EL (cell line): ENCODE measurements at places on chromosomes 11 and 22.

- peak; percentile 55 for DNase-seq
Measured at GRCh38 chr22:47092896-47093311, 330.5 kb downstream of the TBC1D22A start.

- DNase-seq, result peak; percentile 27
Measured at GRCh38 chr22:26172389-26172990, 3.2 kb downstream of the SEZ6L start.

GRCh38 chr22:46373921-46374662, 38.6 kb downstream of the TRMU start:
- no peak for DNase-seq

GRCh38 chr11:95296165-95296564, 65.2 kb upstream of the SESN3 start:
- DNase-seq, result no peak

DNA sequence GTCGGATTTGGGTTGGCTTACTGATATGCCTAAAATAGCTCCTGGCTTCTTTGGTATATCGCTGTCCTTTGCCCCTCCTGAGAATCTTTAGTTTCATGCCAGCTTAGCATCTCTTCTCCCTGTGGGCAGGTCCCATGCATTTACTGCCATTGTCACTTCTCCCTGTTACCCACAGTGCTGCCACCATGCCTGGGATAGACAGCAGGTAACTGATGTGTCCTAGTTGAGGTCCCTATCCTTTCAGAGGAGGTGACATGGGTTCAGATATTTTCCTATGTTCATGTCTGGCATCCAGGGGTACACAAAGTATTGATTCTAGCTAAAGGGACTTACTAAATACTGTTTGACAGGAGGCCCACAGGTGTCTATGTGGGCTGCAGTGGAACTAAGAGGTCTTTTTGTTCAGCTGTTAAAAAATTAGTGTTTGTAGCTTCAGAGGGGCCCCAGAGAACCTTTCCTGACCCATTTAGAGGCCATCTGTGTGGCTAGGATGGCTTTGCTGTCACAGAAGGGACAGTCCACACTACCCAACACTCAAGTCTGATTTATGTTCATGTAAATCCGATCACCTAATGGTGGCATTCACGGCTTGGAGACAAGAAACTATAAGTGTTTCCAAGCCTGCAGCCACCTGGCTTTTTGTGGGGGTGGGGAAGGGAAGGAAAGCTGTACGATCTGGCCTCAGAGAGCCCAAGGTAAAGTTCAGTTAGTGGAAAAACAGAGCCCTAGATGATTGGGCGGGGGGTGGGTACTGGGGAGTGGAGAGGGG, 8.5 kb downstream of the TIMP3 start:
- no peak for DNase-seq

DNA sequence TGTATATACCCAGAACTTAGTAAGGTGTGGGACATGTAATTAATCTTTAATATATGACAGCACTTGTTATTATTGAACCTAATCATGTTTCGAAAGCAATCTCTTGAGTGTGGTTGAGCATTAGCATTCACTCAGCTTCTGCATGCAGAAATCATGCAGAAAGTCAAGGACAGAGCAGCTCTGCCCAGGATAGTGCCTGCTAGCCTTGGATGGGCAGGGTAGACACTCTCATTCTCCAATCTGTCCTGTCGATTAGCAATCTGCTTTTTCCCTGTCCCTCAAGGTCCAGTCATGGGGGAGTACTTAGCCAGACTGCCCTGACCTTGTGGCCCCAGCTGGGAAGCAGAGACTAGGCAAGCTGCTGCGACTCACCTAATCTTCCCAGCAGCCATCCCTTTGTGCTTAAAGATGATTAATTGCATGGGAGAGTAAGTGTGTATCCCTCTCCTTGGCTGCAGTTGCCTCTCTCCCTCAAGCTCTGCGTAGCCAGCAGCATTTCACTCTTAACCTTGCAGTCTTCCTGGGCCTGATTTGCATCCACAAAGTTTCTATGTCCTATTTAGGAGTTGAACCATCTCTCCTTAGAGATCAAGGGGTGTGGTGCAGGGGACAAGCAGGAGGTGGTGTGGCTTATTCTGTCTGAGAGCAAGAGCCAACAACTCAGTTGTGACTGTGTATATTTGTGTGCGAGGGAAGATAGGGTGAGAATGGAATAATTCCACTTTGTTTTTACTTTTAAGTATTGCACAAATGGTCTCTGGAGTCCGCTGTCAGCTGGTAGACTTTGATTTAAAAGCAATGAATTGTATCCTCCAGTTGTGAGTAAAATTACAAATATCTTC, 101.4 kb downstream of the FDX1 start:
- peak; percentile 14 for DNase-seq

DNA sequence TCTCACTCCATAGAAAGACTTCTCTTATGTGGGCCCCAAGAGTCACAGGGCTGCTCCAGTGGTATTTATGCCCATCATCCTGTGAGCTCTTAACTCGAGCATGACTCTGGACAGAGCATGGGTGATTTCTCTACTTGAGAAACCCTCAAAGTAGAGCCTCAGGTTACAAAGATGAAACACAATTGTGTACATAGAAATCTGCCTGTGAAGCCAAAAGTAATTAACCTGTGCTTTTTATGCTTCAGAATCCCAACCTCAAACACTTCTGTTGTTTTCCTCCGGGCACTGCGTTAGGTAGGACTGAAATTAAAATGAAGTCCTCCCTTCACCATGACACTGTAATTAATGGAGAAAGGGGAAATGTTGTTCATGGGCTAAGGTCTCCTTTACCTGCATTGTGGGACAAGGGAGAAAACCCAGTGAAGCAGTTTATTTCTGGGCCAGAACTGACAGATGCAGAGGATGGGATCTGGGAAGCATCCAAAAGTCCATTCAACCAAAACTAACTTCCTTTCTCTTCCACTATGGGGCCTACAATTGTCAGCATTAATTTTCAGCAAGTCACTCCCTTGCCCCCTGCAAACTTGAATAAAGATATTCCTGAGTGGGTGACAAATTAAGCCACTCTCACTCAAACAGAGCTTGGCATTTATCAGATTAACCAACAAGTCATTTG, 24.1 kb upstream of the POU2AF1 start:
- DNase-seq, result no peak

DNA sequence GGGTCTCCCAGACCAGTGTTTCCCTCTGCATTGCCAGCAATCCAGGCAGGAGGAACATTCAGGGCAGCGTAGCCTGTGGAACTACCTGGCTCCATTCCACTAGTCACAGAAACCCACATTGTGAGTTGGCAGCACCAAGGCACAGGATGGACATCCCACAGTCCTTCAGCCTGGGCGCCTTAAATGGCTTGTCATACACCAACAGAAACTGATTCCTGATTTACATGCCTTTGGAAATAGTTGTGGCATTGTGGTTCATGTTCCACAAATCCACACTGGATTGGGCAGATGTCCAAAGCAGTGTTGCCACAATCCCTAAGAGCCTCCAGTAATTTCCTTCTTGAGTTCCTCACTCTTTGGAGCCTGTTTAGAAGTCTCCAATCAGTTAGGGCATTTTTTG, 225.6 kb downstream of the BLID start:
- DNase-seq, result peak; percentile 88

GRCh38 chr11:10208131-10208575, 85.9 kb downstream of the SBF2 start:
- DNase-seq, result peak; percentile 58

GRCh38 chr11:63719987-63720386, 38.7 kb downstream of the RTN3 start:
- DNase-seq, result no peak

DNA sequence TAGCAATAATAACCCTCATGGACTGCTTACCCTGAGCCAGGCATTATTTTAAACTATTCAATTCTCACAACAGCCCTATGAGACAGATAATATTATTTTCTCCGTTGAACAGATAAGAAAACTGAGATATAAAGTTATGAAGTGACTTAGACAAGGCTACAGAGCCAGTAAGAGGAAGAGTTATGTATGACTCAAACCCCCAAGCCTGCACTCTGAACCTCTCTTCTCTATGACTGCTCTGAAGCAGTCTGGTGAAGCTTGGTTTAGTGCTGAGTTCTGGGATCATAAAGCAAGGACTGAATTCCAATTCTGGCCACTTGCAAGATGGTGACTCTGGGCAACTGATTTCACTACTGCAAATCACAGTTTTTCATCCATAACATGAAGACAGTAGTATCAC, 34.5 kb downstream of the TNKS1BP1 start:
- DNase-seq, result peak; percentile 60

- no peak for DNase-seq
Measured at GRCh38 chr11:60972182-60973030, 926 bp downstream of the CD6 start.

- DNase-seq, result peak; percentile 84
Measured at GRCh38 chr11:78050964-78051831, 12.5 kb upstream of the THRSP start.

DNA sequence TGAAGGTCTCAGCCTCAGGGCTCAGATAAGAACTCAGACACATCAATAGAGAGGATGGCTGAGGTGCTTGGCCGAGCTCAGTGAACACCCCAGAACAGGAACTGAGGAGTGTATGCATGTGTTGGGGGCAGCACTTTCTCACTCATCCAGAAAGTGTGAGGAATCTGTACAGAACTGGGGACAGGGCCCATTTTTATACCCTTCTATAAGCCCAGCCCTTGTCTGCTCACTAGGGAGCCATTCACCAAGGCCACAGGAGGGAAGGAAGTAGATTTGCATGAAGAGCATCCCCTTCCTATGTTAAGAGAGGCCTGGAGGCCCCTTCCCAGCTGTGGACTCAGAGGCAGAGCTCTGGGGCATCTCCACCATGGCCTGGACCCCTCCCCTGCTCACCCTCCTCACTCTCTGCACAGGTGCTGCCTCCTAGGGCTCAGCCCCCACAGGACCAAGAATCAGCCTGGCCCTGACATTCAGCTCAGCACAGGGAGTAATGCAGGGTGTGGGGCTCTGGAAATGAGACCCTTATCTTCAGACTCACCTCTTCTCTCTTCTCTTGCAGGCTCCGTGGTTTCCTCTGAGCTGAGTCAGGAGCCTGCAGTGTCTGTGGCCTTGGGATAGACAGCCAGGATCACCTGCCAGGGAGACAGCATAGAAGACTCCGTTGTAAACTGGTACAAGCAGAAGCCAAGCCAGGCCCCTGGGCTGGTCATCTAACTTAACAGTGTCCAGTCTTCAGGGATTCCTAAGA, 39.9 kb upstream of the GGTLC2 start:
- DNase-seq, result no peak

DNA sequence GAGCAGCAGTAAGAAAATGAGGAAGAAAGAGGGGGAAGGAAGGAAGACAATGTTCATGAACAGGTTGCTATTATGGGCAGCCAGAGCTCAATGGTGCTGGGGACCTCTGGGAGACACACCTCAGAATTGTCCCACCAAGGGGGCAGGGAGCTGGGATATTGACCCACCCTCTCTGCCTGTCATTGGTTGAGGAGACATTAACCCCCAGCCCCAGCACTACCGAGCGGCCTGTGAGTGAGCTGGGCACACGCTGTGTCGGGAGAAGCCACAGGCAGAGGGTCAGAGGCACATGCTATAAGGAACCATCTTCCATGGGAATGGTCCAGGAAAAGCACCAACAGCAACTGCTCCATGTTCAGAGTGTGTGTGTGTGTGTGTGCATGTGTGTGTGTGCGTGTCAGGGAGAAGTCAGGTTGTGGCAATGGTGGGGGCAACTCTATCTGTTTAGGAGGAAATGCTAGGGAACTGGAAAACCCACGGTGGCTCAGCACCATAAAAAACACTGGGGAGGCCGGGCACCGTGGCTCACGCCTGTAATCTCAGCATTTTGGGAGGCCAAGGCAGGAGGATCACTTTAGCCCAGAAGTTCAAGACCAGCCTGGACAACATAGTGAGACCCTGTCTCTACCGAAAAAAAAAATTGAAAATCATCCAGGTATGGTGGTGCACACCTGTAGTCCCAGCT, 49.2 kb downstream of the CD6 start:
- no peak for DNase-seq

GRCh38 chr11:96104496-96104895, 180.6 kb upstream of the MTMR2 start:
- DNase-seq, result no peak

DNA sequence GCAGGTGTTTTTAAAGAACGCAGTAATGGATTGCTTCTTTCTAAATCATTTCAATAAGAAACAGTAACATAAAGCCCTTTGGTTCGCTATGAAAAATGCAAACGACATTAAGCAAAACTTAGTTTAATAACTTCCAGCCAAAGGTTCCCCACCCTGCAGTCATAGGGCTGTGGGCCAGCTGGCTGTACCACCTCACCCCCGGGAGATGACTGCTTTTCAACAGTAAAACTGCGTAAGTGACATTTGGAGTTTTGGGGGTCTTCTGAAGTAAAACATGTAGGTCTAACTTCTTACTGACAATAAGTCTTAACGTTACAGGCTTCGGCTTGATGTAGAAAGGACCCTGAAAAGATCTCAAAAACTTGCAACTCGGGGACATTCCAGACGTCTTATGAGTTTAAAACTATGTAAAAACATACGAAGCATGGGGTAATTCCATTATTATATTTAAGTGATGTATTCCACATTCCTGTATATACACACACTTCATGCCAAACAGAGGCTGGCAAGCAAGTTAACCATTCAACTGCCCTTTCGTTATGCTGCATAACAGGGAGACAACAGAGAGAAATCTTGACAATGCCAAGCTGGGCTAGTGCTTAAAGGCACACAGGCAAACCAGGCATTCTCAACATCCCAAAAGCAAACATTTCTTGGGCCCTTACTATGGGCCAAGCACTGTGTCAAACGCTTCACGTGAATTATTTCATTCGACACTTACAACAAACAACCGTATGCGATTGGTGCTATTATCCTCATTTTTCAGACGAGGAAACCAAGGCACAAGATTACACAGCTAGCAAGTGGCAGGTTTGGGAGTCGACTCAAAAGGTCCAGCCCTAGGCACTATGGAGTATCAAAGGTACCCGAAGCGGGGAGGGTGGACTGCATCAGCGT, 1.2 kb downstream of the MRTFA start:
- peak; percentile 42 for DNase-seq

- DNase-seq, result peak; percentile 12
Measured at GRCh38 chr11:10716543-10717259, 23.1 kb upstream of the IRAG1 start.

DNA sequence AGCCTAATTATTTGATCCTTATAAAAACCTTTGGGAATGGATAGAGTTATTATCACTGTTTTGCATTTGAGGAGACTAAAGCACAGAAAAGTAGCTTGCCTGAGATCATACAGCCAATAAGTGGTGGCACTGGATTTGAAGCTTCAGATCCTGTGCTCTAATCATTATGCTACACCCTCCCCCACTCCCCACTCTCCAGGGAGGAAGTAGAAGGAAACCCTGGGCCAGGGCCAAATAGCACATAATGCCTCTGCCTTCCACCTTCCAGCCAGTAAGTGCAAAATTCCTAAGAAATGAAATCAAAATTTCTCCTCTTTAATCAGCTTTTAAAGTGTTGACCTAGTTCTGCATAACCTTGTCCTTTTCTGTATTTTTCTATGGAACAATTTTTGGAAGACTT, 61.6 kb downstream of the SIK2 start:
- DNase-seq, result peak; percentile 46
